ENCODE measurements at places on chromosomes 16 and 17. TPM values are rescaled to one million over a fixed set of nuclear protein-coding genes. Genes with fewer than 3 reads are reported as not detected.

DNA sequence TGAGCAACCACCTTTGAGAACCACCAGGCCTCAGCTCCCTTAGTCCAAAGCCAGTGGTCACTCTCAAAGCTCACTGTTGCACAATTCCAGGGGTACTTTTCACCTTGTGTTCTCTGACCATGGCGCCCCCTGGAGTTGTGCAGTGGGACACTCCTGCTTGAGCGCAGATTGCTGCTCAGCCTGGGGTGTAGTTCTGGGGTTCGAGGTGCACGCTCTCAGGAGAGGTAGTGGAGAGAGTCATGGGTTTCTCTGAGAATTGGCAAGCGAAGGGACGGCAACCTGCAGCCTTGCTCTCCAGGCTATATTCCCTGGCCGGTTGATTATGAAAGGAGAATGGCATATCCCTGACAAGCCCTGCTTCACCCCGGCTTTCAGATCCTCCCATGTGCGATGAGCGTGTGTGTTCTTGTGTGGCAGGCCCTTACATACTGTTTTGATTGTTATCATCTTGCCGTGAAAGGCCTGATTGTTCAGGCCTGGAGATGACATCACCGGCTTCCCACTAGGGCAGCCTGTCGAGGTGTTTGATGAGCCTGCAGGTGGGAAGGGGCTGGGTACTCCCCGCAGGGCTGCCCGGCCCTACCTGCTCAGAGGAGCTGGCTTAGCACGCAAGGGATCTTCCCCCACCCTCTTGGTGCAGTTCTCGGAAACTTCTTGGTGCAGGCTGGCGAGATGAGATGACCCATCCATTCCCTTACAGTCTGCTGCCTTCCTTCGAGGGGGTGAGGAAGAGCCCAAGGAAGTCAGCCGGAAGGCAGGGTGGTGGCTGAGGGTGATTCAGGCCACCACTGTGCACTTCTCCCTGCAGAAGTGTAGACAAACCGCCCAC, 431.2 kb downstream of the SLC39A11 start:
- no peak for DNase-seq

DNA sequence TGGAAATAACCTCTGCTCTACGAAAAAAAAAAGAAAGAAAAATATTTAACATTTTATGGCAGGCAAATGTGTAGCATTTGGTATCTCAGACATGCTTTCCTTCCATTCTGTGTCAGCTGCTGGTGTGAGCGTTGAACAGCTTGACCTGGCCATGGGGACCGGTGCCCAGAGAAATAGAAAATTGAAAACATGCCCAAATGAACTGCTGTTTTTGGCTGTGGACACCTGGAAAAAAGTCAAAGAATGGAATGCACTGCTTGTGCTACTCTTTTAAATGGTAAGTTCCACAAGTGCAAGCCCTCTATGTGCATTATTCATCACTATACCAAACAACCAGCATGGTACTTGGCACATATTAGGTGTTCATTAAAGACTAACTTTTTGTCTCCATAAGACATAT, 127.2 kb downstream of the CDH8 start:
- DNase-seq, result no peak

- no peak for DNase-seq
Observed at GRCh38 chr16:4746991-4747574, 12.7 kb downstream of the DNAAF8 start.

KIAA0753 gene
- total RNA-seq, result 73.9 TPM

GTF3C1 gene
- 55.2 TPM for total RNA-seq

- DNase-seq, result no peak
Observed at GRCh38 chr17:31580706-31581490, 189.4 kb downstream of the RAB11FIP4 start.

GRCh38 chr16:78715106-78715505, 615.7 kb downstream of the WWOX start:
- no peak for DNase-seq

TBC1D3K gene
- total RNA-seq, result not detected

GRCh38 chr17:55496094-55496881, 15.0 kb downstream of the SMIM36 start:
- DNase-seq, result no peak

DNA sequence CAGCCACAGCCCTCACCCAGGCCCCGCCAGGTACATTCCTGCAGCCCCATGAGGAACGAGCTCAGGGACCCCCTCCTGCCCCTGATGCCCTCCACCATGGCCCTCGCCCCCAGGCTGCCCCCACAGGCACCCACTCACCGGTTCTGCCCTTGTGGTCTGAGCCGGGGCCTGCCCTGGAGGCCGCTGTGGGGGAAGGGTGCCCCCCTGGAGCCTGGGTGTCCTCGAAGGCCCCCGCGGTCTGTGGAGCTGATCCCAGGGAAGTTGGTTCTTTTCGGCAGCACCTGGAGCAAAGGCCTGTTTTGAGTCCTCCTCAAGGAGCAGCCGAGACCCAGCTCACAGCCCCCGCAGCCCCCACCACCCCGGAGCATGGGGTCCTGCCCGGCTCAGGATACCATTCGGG, 2.4 kb downstream of the PABPN1L start:
- no peak for DNase-seq

DNA sequence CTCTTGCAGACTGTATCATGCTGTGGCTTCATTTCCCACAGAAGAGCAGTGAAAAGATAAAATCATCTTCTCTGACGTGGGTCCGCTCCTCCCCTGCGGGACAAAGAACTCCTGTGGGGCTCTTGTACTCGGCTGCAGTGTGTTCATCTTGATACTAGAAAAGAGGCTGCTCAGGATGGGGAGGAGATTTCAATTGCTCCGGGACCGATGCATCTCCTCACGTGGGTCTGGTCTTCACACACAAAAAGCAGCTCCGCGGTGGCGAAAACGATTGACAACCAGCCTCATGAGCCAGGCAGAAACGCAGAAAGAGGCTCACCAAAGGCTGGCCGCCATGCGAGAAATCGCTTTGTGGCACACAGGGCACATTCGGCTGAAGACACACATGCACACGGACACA, 14.4 kb upstream of the KCNJ18 start:
- no peak for DNase-seq

DNA sequence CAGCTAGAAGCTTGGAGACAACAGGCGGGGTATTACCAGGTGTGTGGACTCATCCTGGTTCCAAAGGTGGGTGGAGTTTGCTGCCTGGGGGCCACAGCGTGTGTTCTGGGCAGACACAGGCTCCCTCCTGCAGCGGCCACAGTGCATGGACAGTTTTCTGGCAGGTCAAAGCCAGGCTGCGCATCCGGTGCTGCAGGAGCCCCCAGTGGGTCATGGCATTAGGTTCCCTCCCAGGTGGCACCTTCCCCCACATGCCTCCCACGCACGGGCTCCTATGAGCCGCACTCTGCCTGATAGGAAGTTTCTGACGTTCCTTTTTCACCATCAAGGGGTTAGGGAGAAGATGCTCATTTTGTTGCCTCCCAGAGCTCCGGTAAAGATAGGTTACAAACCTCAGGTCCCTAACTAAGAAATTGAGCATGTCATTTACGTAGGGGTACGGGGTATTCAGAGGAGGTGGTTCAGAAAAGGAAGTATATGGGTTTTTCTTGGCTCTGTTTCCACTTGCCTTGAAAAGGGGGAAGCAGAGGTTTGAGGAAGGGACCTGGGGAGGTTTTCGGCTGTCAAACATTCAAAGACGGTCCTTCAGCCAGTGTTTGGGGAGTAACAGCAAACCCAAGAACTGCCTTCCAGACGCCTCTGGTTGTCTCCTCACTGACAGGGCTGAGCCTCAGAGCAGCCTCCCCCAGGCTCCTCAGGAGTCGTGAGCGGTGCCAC, 32.7 kb upstream of the NAT9 start:
- no peak for DNase-seq

GRCh38 chr17:40618754-40619625, 28.6 kb downstream of the SMARCE1 start:
- DNase-seq, result no peak

CETP gene
- total RNA-seq, result not detected

DNA sequence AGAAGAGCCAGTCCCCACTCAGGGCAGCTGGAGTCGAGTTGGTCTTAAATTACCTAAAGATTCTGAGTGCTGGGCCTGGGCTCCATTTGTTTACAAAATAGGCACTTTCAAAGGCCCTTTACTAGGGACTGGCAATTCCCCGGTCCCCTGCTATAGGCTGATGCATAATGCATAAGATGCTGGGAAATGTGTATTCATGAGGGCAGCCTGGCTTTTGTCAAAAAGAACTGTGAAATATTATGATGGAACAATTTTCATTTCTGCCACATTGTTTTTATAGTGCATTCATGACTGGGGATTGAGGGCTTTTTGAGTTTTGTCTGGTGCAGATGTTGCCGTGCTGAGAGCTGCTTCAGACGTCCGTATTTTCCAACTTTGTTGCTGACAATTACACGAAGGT, 617.0 kb upstream of the CDH5 start:
- DNase-seq, result no peak

EMP2 gene
- total RNA-seq, result 44.1 TPM

DNA sequence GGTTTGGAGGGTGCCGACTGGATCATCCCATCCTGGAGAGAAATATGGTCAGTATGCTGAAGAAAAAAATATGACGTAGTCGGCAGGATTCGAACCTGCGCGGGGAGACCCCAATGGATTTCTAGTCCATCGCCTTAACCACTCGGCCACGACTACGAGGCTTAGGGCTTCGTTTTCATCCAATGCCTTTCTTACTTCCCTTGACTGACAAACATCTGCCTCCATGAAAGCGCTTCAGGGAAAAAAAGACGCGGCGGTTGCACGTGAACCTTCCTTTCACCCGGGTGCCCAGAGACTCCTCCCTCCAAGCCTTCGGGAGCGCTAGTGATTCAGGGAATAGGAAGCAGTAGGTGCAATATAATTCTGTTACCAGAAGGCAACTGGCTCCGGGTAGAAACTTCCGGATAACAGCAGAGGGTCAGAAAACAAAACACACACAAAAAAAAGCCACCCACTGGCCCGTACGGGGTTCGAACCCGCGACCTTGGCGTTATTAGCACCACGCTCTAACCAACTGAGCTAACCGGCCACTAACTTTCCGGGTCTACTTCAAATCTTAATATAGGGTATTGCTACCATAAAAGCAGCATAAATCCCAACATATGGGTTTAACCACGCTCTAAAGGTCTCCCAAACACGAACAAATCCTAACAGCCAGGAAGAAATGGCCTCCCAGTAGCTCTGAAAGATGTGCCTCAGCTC, 16.3 kb upstream of the AURKB start:
- peak; percentile 93 for DNase-seq

- DNase-seq, result no peak
Observed at GRCh38 chr16:4733211-4733742, 794 bp downstream of the ANKS3 start.

NACA2 gene
- total RNA-seq, result not detected

- no peak for DNase-seq
Observed at GRCh38 chr16:85592700-85593493, 20.2 kb upstream of the GSE1 start.

DNA sequence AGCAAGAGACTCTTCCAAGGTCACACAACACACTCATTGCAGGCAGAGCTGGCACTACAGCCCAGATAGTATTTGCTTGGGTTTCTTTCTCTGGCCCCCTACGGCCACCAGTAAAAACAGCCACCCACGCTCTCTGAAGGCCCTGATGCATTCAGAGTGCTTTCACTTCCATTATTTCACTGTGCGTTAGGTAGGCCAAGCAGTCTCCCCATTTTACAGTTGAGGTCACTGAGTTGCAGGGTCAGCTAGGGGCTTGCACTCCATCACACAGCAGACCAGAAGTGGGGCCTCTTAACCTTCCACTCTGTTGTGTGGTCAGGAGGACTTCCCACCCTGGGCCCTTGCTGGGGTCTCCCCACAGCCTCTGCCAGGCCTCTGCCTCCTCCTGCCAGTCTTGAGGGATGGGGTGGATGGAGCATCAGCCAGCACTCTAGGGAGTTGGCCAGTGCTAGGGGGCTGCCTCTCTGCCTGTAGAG, 2.5 kb downstream of the TBX21 start:
- DNase-seq, result no peak
